ENCODE measurements at places on chromosomes 5 and 9. TPM values are rescaled to one million over a fixed set of nuclear protein-coding genes. Genes with fewer than 3 reads are reported as not detected.

The ADAMTS2 gene
- total RNA-seq, result 0.09 TPM

The REEP2 gene
- 5.3 TPM for total RNA-seq

The ADAMTS12 gene
- total RNA-seq, result 9.6 TPM

The TSLP gene
- not detected for total RNA-seq

The C9orf50 gene
- not detected for total RNA-seq

Measured in A549 treated with RU486 at 1 μM for 4 hours (cell line).